ENCODE measurements at places on chromosomes 6 and 20. TPM values are rescaled to one million over a fixed set of nuclear protein-coding genes. Genes with fewer than 3 reads are reported as not detected.
A peak's percentile ranks its signal among the peaks of the same experiment; 100 is the strongest.

GSTA3 gene
- not detected for total RNA-seq

GRCh38 chr6:168050225-168050880 is 28.7 kb downstream of the FRMD1 start:
- H3K27ac ChIP-seq, result no peak overlapping the region
- H3K4me1 ChIP-seq, result no peaks in the 10 kb centered on the region
- no peaks in the 10 kb centered on the region for H3K27me3 ChIP-seq
- no peaks in the 10 kb centered on the region for H3K36me3 ChIP-seq

DNA sequence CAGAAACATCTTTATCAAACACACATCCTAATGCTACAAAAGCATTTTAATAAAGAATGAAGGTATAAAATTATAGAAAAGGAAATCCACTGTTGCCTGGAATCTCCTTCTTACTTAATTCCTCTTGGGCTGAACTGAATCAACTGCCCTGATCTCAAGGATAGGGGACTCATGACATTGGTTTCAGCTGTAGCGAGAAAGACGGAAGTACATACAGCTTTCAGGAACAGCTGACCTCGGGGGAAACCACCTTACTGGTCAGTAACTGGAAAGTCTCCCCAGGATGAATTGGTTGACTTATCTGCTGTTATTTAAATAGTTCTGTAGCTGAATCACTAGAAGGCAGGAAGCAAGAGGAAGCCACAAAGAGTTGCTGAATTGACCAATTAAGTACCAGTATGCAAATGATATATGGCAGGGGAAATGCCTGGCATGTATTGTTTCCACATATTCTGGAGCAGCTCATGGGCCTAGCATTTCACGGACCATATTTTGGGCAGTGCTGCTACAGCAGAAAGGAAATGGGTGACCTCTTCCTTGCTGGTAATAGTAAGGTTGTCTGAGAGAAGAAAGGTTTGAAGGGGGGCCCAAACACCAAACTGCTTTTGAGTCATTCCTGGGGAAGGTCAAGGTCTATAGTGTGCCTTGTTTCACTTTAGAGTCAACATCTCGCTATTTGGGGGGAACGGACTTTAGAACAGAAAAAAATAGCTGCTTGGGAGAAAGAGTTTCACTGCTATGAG is 43.7 kb upstream of the MAP7 start:
- no peaks in the 10 kb centered on the region for H3K27me3 ChIP-seq
- H3K4me3 ChIP-seq, result no peak overlapping the region
- no peaks in the 10 kb centered on the region for H3K36me3 ChIP-seq
- no peak overlapping the region for H3K27ac ChIP-seq

DDX43 gene
- total RNA-seq, result not detected

GRCh38 chr6:151081656-151082055 is 158.1 kb upstream of the AKAP12 start:
- no peaks in the 10 kb centered on the region for H3K4me1 ChIP-seq
- no peaks in the 10 kb centered on the region for H3K27me3 ChIP-seq
- no peak overlapping the region for H3K4me3 ChIP-seq
- H3K27ac ChIP-seq, result no peak overlapping the region

- H3K27ac ChIP-seq, result no peak overlapping the region
- no peak overlapping the region for H3K4me3 ChIP-seq
- H3K4me1 ChIP-seq, result no peaks in the 10 kb centered on the region
- DNase-seq, result no peak
Observed at GRCh38 chr6:139080255-139080920, 51.8 kb downstream of the ABRACL start.

- no peak for DNase-seq
- H3K27me3 ChIP-seq, result no peaks in the 10 kb centered on the region
- no peak overlapping the region for H3K27ac ChIP-seq
- no peaks in the 10 kb centered on the region for H3K4me1 ChIP-seq
- no peak overlapping the region for H3K4me3 ChIP-seq
Observed at GRCh38 chr6:122817766-122818165, 28.7 kb downstream of the SMPDL3A start.

DNA sequence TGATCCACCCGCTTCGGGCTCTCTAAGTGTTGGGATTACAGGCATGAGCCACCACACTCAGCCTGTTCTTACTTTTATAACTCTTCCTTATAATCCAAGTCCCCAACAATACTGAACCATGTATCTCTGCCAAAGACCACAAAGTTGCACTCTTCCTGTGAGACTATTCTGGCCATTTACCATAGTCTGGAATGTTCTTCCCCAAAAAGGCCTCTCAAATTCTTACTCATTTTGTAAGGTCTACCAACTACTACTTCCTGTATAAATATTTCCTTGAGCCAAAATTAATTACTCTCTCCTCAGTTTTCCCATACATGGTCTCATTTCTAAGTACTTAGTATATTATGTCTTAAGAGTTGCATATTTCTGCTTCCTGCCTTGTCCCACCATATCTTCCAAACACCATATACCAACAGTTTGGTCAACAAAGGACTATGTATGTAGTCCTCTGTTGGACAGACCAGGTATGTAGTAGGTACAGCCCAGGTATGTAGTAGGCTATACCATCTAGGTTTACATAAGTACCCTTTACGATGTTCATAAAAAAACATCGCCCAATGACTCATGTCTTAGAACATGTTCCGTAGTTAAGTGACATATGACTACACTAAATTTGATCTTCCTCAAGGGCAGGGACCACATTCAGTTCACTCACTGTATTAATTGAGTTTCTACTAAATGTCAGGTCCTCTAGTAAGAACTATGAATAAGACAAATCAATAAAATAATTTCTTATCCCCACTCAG is 22.0 kb downstream of the RANBP9 start:
- H3K4me1 ChIP-seq, result no peaks in the 10 kb centered on the region
- no peak overlapping the region for H3K4me3 ChIP-seq
- no peak for DNase-seq
- H3K27ac ChIP-seq, result no peak overlapping the region

GRCh38 chr20:646107-646867 is 6.7 kb downstream of the SRXN1 start:
- no peaks in the 10 kb centered on the region for H3K4me1 ChIP-seq
- H3K27ac ChIP-seq, result no peak overlapping the region
- DNase-seq, result no peak
- H3K27me3 ChIP-seq, result no peaks in the 10 kb centered on the region
- peaks cover 25% of the 10 kb centered on the region for H3K36me3 ChIP-seq
- H3K4me3 ChIP-seq, result no peak overlapping the region

- H3K4me3 ChIP-seq, result no peak overlapping the region
- H3K36me3 ChIP-seq, result no peaks in the 10 kb centered on the region
- DNase-seq, result no peak
- no peaks in the 10 kb centered on the region for H3K27me3 ChIP-seq
Observed at GRCh38 chr20:20206788-20207187, 154.5 kb downstream of the CFAP61 start.

CPNE5 gene
- 0.29 TPM for total RNA-seq

PACRG gene
- 0.42 TPM for total RNA-seq

- H3K27ac ChIP-seq, result no peak overlapping the region
- H3K27me3 ChIP-seq, result no peaks in the 10 kb centered on the region
- H3K4me1 ChIP-seq, result peaks cover 4% of the 10 kb centered on the region
- H3K36me3 ChIP-seq, result no peaks in the 10 kb centered on the region
- H3K4me3 ChIP-seq, result no peak overlapping the region
Observed at GRCh38 chr6:141561154-141561553, 571.6 kb upstream of the GJE1 start.

DNA sequence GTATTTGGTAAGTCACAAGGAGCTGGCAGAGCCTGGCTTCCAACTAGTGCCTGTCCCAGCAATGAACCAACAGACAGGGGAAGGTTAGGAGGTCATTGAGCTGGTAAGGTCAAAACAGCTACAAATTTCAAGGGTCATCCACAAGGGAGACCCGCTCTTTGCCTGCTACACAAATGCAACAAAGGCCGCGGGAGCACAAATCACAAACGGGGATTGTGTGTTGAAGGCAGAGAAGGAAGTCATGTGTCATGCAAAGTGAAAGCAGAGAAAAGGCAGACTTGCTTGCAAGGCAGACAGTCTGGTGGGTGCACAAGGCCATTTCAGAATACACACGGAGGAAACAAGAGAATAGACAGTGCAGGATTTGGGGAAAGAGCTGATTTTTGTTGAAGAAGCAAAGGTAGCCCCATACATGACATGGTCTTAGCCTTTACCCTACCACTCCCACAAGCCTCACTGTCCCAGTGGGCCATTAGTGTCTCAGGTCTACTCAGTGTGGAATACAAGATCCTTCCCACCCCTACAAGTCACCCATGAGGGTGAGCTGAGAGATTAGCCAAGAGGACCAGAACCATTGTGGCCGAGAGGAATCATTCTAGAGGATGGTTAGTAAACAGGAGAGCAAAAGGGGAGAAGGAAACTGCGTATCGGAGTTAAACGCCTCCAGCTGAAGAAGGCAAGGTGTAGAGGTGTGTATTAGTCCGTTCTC is 18.1 kb upstream of the SAMHD1 start:
- H3K27ac ChIP-seq, result no peak overlapping the region
- H3K27me3 ChIP-seq, result no peaks in the 10 kb centered on the region
- H3K4me3 ChIP-seq, result no peak overlapping the region
- no peak for DNase-seq
- H3K4me1 ChIP-seq, result no peaks in the 10 kb centered on the region
- H3K36me3 ChIP-seq, result no peaks in the 10 kb centered on the region

GRCh38 chr6:14910692-14911547 is 334.9 kb upstream of the JARID2 start:
- no peaks in the 10 kb centered on the region for H3K4me1 ChIP-seq
- H3K27me3 ChIP-seq, result no peaks in the 10 kb centered on the region
- no peak overlapping the region for H3K4me3 ChIP-seq
- H3K36me3 ChIP-seq, result no peaks in the 10 kb centered on the region
- no peak for DNase-seq

- no peak overlapping the region for H3K27ac ChIP-seq
- no peaks in the 10 kb centered on the region for H3K4me1 ChIP-seq
- DNase-seq, result no peak
- H3K36me3 ChIP-seq, result no peaks in the 10 kb centered on the region
Observed at GRCh38 chr6:143099647-143100046, 39.0 kb downstream of the AIG1 start.

CD40 gene
- 21.3 TPM for total RNA-seq

MCHR2 gene
- total RNA-seq, result not detected

TGIF2 gene
- 126 TPM for total RNA-seq

DNA sequence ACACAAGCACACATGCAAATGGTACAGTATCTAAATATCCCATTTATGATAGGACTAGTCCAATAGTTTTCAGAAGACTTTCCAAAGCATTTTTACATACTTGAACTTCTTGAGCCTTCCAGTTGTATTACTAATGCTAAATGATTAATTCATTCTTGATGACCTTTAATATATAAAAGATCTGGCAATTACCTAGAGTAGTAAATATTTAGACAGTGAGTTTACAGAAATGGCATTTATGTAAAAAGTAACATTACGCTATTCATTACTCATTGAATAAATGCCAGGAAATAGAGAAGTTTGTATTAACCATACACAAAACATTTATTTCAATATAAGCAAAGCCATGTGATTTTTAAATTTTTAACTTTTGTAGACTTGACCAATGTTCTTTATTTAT is 158.8 kb downstream of the DST start:
- DNase-seq, result no peak
- no peak overlapping the region for H3K4me3 ChIP-seq
- no peaks in the 10 kb centered on the region for H3K27me3 ChIP-seq

DNA sequence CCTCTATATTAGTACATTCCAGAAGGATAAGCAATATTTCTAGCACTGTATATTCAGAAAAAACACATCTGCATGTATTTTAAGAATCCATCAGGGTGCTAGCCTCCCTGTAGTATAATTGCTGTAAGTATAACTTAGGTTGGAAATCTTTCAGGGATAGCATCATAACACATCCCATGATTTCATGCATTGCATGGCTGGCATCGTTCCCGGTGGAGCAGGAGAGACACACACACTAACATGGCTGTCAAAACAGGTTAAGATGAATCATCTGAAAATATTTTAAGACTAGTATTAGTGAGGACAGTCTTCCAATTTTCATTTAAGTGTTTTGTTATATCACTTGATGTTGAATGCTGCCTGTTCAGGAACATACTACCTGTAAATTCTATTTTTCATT is 32.1 kb upstream of the CENPW start:
- H3K36me3 ChIP-seq, result no peaks in the 10 kb centered on the region
- H3K27me3 ChIP-seq, result no peaks in the 10 kb centered on the region
- no peak overlapping the region for H3K4me3 ChIP-seq
- H3K4me1 ChIP-seq, result no peaks in the 10 kb centered on the region
- DNase-seq, result no peak

DNA sequence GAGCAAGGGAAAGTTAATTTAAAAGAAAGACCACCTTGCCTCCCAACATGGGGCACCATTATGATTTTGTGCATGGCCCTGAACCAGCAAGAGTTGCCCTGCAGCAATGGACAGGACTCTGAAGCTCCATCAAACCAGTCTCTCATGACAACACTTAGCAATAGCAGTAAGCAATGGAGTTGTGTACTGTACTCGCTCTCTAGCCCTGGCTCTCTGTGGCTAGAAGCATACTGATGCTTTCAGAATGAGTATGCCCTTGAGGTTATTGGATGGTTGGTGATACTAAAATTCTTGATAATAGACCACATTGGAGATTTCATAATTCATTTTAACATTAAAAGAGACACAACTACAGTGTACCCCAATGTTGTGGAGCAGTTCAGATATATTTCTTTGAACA is 23.2 kb upstream of the LMBRD1 start:
- no peaks in the 10 kb centered on the region for H3K27me3 ChIP-seq
- H3K27ac ChIP-seq, result no peak overlapping the region
- H3K4me3 ChIP-seq, result no peak overlapping the region
- no peak for DNase-seq
- H3K36me3 ChIP-seq, result no peaks in the 10 kb centered on the region

PABPC1L gene
- total RNA-seq, result 123 TPM

- peaks cover 4% of the 10 kb centered on the region for H3K36me3 ChIP-seq
- DNase-seq, result peak; percentile 81
- H3K27me3 ChIP-seq, result no peaks in the 10 kb centered on the region
- peak overlapping the region; percentile 26 for H3K4me3 ChIP-seq
Observed at GRCh38 chr20:34639755-34640222, 37.1 kb downstream of the PIGU start.

- H3K27me3 ChIP-seq, result no peaks in the 10 kb centered on the region
- no peak for DNase-seq
- no peaks in the 10 kb centered on the region for H3K36me3 ChIP-seq
- H3K4me1 ChIP-seq, result peaks cover 9% of the 10 kb centered on the region
- H3K27ac ChIP-seq, result no peak overlapping the region
Observed at GRCh38 chr6:135231469-135231844, 50.3 kb downstream of the MYB start.

HLA-DPB1 gene
- total RNA-seq, result 19.8 TPM

DNA sequence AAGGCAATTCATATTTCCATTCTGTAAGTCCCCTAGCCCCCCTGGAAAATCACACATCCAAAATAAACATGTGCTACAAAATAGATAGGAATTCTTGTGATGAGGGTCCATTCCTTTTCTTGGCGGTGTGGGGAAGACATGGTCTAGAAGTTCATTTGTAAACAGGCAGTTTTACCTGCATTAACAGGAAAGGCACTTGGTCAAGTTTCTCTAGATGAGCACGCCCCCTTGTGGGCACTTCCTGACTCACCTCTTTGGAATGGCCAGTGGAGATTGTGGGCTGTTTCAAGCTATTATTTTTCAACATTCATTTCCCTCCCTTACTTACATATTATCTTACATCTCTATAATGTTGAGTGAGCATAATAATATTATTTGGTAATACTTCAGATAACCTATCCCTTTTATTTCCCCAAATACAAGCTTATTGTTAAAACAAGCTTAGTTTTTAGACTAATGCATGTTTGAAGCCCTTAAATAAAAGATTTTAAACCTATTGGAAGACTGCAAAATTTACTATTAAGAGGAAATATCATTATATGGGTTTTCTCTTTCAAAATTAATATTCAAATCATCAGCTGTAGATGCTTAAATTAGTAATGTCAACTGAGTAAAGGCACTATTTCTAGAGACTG is 92.1 kb downstream of the TASP1 start:
- peak; percentile 95 for DNase-seq
- no peaks in the 10 kb centered on the region for H3K36me3 ChIP-seq
- H3K4me3 ChIP-seq, result no peak overlapping the region
- H3K27me3 ChIP-seq, result no peaks in the 10 kb centered on the region
